GM04504 (cell line): ENCODE measurements at places on chromosomes 5 and 9.

DNA sequence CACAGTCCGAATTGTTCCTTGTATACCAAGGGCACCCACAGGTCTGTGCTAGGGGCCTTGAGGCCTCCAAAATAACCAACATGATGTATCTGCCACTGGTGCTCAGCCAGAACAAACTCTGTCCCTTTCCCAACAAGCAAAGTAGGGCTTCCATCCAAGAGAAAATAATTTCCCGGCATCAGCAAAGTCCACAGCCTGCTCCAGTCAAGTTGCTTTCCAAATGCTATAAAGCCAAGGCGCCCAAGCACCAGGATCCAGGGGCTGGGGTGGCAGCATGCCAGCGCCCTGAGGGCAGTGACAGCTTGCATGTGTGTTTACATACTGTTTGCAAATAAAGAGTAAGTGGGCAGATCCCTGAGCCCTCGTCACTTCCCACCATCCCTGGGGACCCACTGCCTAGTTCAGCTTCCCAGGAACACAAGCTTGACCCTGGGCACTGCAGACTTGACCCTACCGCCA, 155.9 kb downstream of the ERCC6L2 start:
- DNase-seq: no peak

- no peak for DNase-seq
Measured at GRCh38 chr9:73229543-73229942, 77.9 kb downstream of the ANXA1 start.

DNA sequence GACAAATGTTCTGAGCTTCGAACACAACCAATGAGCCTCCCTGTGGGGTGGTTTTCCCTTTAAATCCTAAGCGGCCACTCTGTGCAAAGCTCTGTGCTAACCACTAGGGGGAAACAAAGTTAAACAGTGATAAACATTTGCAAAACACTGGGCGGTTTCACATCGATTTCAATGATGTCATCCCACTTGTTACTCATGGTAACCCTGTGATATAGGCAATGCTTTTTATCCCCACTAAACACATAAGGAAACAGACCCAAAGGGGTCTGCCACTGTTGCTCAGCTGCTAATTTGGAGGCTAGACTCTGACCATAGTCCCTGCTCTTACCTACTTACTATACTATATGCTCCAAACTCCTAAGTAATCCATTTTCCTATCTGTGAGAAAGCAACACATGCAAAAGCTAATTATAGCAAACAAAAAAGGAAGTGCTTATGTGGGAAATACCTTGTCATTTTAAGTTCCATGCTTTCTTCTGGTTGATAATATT, 57.3 kb downstream of the PTPN3 start:
- DNase-seq: peak; percentile 51

GRCh38 chr5:147751-148150, 43.5 kb upstream of the LRRC14B start:
- no peak for DNase-seq

- no peak for DNase-seq
Measured at GRCh38 chr5:59287884-59288283, 605.6 kb downstream of the PDE4D start.

DNA sequence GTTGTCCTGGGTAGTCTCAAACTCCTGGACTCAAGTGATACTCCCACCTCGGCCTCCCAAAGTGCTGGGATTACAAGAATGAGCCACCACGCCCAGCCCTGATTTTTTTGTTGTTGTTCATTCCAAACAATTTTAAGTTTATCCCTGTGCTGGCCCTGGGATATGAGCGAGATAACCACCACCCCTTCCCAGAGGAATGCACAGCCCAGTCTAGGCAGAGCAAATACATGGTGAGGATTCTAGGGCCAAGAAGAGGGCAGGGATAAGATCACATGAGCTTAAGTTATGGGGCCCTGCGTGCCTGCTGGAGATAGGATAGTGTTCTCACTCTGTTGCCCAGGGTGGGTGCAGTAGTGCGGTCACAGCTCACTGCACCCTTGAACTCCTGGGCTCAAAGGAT, 21.0 kb upstream of the TOR1B start:
- DNase-seq: no peak

- DNase-seq: no peak
Measured at GRCh38 chr9:91032121-91032531, 230.5 kb downstream of the SYK start.

GRCh38 chr9:110146373-110146772, 61.6 kb downstream of the C9orf152 start:
- no peak for DNase-seq

DNA sequence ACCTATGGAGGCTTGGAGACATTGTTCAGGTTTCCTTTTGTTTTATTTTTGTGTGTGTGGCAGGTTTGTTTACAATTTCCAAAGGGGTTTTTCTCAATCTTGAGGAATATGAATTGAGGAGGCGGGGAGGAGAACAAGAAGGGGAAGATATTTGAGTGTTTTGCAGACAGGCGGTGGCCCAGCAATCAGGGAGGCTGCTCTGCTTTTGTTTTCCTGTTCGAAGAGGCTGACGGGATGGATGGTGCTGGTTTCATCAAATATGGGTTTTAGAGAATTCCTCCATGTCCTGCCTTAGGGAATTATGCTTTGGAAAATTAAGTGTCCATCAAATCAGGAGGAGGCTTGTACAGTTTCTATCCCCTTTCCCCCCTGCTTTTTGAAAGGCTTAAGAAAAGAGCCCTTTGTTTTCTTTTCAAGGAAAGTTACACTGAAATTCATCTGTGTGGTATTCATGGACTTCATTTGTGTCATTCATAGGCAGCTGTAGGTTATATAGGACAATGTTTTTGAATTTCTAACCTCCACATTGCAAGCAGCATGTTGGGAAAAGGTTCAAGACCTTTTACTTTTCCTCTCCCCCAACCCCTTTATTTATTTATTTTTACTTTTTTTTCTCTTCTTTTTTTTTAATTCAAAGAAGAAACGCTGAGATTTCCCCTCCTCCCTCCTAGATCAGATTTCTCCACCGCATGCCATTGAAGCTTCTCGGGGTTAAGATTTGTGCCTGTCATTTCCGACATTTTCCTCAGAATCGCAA, 107.4 kb downstream of the ZNF462 start:
- DNase-seq: no peak

GRCh38 chr5:219460-219863, 1.3 kb downstream of the SDHA start:
- no peak for DNase-seq

GRCh38 chr5:179516221-179516620, 34.1 kb upstream of the RUFY1 start:
- DNase-seq: no peak

DNA sequence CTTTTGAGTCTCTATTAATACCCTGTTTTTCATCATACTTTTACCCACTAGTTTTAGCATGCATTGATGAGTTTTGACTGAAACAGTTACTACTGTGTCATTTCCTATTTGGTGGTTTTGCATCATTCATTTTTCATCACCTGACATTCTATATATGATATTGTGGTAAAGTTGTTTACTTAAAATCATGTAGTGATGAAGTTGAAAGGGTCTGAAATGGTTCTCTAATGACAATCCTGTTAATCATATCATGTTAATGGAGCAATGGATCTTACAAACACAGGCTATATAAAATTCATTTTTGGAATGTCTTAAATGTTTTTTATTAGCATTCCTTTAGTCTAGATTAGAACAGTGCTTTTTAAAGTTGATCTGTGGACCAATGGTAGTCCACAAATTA, 84.1 kb downstream of the ERBIN start:
- no peak for DNase-seq

GRCh38 chr5:36251218-36251617, 9.5 kb upstream of the NADK2 start:
- no peak for DNase-seq

- DNase-seq: no peak
Measured at GRCh38 chr5:134659456-134659855, 10.9 kb downstream of the SEC24A start.

- DNase-seq: no peak
Measured at GRCh38 chr5:72922422-72922821, 33.4 kb upstream of the FCHO2 start.

- DNase-seq: no peak
Measured at GRCh38 chr5:113508756-113509155, 4.7 kb upstream of the YTHDC2 start.

DNA sequence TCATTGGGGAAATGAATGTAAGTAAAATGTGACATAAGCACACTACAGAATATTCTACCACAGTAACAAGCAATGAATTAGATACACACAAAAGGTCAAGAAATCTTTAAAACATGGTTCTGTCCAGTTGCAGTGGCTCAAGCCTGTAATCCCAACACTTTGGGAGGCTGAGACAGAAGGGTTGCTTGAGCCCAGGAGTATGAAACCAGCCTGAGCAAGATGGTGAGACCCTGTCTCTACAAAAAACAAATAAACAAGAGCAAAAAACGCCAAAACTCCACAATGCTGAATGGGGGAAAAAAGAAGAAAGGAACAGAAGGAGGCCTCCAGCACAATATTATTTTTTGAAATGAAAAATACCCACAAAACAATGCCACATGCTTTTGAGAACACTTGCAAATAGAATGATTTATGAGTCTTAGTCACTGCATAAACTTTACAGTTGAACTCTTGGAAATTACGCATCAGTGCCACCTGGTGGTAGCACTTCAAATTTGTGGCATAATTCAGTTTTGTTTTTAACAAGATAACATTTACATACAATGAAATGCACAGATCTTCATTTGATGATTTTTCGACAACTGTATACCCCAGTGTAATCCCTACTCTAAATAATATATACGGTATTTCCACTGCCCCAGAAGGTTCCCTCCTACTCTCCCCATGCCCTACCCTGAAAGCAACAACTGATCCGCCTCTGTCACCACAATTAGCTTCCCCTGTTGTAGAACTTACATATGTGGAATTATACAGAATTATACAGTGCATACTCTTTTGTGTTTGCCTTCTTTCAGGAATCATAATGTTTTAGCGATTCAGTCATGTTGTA, 14.4 kb upstream of the SPINK4 start:
- DNase-seq: peak; percentile 46

DNA sequence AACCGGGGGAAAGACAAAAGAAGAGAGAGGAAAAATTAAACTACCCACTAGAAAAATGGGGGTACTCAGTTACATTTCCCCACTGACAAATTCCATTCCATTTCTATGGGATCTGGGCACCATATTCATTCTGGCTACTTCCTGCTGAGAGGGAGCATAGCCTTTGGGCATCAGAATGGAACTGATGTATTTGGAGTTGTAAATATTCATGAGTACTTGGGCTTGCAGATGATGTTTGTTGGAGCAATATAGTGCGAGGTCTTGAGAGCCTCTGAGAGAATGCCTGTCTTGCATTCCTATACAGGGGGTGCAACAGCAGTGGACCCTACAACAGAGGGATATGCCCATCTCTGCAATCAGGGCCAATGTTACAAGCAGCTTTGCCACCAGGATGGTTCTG, 16.7 kb downstream of the GMCL2 start:
- DNase-seq: no peak

DNA sequence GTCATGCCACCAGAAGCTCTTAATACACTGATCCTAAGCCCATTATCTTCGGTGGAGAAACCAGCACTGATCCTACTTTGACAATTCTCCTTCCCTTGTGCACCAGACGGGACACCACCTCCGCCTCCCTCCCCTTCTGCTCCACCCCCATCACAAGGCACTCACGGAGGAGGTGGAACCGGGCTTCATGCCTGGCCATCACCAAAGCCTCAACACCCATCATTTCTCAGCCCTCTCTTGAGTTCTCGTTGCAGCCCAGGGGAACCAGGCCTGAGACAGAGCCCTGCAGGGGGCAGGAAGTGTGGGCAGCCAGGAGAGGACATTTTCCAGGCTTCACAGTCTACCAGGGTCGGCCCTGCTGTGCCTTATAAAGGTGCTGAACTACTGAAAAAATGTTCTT, 160.5 kb downstream of the GOLPH3 start:
- DNase-seq: no peak

GRCh38 chr9:4415281-4415680, 75.0 kb upstream of the SLC1A1 start:
- no peak for DNase-seq

DNA sequence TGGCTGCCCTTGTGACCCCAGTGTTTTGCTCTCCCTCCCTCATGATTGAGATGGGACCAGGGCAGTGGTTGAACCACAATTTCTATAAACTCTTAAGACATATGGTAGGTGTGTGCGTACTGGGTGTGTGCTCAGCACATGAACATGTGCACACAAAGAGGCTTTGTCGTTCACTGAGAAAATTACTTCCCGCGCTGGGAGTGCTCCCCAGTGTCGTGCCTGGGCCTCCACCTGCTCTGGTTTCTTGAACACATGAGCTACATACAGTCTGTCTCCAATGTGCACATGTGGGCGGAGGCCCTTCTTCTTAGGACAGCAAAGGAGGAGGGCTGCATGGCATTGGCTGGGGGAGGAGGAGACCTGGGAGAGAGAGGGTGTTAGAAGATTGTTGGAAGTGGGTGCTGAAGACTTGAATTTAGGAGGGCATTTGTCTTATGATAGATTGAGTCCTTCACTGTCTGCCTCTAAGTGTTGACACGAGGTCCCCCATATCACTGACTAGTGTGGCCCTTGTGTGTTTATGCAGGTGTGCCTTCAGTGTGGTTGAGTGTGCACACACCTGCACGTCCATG, 170.0 kb downstream of the CACNA1B start:
- no peak for DNase-seq

DNA sequence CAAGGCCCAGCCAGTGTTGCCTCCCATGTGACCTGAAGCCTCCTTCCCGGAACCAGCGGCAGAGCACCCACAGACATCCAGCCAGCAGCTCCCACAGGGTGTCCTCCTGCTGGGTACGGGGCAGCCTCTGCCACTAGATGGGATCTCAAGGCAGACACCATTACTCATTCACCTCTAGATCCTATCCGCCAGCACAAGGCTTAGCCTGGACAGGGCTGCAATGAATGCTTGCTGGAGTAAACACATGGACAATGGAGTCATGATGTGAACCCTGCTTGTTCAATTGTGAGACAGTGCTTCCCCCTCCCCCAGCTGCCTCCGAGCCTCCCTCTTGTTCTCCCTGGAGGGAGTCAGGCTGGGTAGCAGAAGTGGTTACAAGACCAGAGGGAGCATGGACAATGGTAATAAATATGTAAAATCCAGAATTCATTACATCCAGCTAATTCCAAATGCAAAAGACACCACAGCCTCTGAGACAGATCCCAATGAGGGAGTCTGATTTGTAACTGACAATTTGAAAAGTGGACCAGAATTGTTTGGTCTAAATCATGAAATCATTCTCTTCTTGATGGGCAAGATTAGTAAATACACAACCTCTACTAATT, 132.0 kb downstream of the CRB2 start:
- DNase-seq: no peak

GRCh38 chr9:132007371-132008025, 72.2 kb downstream of the MED27 start:
- DNase-seq: no peak
